MV-4-11 (cell line): ENCODE measurements at places on chromosomes 6 and 20.
A peak's percentile ranks its signal among the peaks of the same experiment; 100 is the strongest.

DNA sequence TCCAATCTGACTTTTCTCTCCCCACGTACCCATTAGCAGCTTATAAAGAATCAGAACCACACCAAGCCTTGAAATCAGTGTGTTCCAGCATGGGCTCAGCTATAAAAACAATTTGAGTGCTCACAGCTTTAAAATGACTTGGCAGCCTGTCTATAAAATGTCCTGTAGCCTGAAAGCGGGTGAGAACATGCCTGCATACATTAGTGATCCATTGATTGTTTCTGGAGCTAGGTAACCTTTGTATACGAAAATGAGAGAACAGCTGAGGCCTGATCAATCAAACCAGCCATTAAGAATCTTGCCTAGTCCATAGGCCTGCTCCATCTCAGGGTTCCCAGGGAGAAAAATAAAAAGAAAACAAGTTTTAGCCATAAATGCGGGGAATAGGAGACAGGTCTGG, 245.8 kb upstream of the SULF2 start:
- DNase-seq = no peak

GRCh38 chr6:142960098-142960497, 15.1 kb upstream of the HIVEP2 start:
- DNase-seq = peak; percentile 39

DNA sequence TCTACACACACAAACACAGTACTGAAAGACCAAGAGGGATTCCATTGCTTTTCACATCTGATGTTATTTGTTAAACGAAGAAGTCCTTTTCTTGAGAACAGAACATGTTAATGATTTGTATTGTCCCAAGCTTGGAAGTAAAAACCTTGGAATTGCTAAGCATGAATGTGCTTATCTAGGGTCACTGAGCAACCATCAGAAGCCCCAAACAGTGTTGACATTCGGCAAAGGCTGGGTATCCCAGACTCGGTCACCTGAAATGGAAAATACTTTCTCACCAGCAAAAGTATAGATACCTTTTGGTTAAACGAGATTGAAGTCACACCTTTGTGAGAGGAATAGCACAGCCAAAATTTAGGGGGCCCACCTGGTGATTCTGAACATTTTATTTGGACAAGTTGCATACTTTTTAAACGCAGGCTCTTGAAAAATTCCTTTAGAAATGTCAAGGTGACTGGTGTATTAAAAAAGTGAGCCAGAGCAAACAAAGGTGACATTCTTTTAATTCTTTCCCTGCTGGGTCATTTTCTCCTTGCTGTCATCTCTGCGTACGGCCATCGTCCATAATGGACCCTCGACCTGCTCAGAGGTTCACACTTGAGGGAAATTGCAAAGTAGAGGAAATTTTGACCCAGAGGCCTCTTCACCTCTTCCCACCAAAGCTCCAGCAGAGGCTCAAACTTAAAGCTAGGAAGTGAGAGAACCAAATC, 95.8 kb upstream of the FOXA2 start:
- DNase-seq = no peak

- peak; percentile 75 for DNase-seq
These were observed 138.3 kb downstream of the IPCEF1 start for GRCh38 chr6:154218301-154218700.

DNA sequence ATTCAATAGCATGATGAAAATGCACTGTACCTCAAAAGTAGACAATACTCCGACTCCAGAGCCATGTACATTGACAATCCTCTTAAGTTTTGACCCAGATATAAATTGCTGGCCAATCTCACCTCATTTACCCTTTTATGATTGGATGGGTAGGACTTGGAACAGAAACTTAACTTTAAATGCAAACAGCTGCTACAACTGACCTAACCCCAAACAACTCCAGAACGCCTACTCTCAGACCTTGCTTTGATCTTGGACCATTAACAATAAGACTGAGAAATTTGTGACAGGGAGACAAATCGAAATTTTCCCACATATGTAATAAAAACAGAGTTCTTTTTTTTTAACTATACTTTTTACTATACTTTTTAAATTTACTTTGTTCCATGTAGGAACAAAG, 200.5 kb upstream of the MCHR2 start:
- no peak for DNase-seq

GRCh38 chr6:149060985-149061760, 256.3 kb upstream of the TAB2 start:
- DNase-seq = no peak
